ENCODE measurements at places on chromosomes 1 and 21. TPM values are rescaled to one million over a fixed set of nuclear protein-coding genes. Genes with fewer than 3 reads are reported as not detected.

CNTN2 gene
- total RNA-seq: not detected

RXFP4 gene
- total RNA-seq: not detected

TENT5C gene
- total RNA-seq: 0.45 TPM

C1orf141 gene
- 0.65 TPM for total RNA-seq

CTSE gene
- not detected for total RNA-seq

OR2T33 gene
- total RNA-seq: not detected

TTLL10 gene
- not detected for total RNA-seq

PPM1J gene
- 0.63 TPM for total RNA-seq

PADI3 gene
- total RNA-seq: not detected

PRKAA2 gene
- total RNA-seq: 0.16 TPM

CELA2B gene
- not detected for total RNA-seq

RBM34 gene
- 55.2 TPM for total RNA-seq

S100A5 gene
- not detected for total RNA-seq

VHLL gene
- not detected for total RNA-seq

CD1B gene
- not detected for total RNA-seq

MLLT11 gene
- total RNA-seq: 6.1 TPM

KCNA2 gene
- not detected for total RNA-seq

OR6K3 gene
- total RNA-seq: not detected

FMO4 gene
- 7.2 TPM for total RNA-seq

LCK gene
- total RNA-seq: not detected

CCDC17 gene
- 4.0 TPM for total RNA-seq

HTR6 gene
- 0.09 TPM for total RNA-seq

LORICRIN gene
- not detected for total RNA-seq

SLC9C2 gene
- not detected for total RNA-seq

ADGRL4 gene
- 139 TPM for total RNA-seq

PARP1 gene
- total RNA-seq: 67.9 TPM

THRAP3 gene
- total RNA-seq: 130 TPM

TAS1R3 gene
- total RNA-seq: 0.09 TPM

SPRR2E gene
- total RNA-seq: not detected

RIMKLA gene
- 0.09 TPM for total RNA-seq

WNT2B gene
- 1.8 TPM for total RNA-seq

TFB2M gene
- 22.2 TPM for total RNA-seq

IPO13 gene
- 20.8 TPM for total RNA-seq

HPDL gene
- total RNA-seq: 1.4 TPM

OR2L3 gene
- total RNA-seq: not detected

ADGRB2 gene
- total RNA-seq: 11.3 TPM

MTR gene
- total RNA-seq: 28.5 TPM

NFIA gene
- 42.0 TPM for total RNA-seq

CCDC190 gene
- 4.6 TPM for total RNA-seq

TEDDM1 gene
- not detected for total RNA-seq

SPRR2F gene
- total RNA-seq: not detected

TMEM269 gene
- not detected for total RNA-seq

GLUL gene
- total RNA-seq: 296 TPM

PTPRU gene
- total RNA-seq: 25.8 TPM

BGLAP gene
- not detected for total RNA-seq

CLDN14 gene
- 0.27 TPM for total RNA-seq

TAF12 gene
- 26.2 TPM for total RNA-seq

RGS16 gene
- total RNA-seq: 2.3 TPM

VASH2 gene
- total RNA-seq: 0.90 TPM

S100A14 gene
- total RNA-seq: 0.18 TPM

RABIF gene
- total RNA-seq: 1.3 TPM

SELP gene
- not detected for total RNA-seq

SAMD13 gene
- total RNA-seq: 1.4 TPM

Measured in fibroblast of the aortic adventitia (primary cell).